ENCODE measurements at places on chromosomes 11 and 22.

DNA sequence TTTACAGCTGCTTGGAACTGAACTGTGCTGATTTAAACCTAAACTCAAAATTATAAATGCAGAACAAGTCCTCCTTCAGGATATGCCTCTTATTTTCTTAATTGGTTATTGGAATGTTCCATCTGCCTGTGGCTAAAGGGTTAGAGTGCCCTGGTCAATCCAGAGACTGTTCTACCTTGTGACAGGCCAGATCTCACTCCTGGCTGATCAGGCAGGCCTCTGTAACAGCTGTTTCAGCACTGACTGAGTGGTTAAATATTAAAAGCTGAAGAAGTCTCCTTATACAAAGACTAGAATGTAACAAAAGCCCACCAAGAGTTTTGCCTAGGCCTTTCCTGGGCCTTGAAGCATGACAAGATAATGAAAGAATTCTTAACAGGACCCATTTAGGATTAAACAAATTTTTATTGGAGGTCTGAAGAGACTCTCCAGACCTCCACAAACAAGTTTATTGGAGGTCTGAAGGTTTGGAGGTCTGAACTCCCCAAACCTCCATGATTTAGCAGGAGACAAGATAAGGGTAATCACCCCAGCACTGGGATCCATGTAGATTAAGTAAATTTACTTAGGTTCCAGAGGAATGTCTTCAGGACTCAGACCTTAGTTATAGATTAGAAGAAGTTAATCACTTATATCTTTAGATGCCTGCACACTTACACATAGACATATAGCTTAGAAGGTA is 35.8 kb downstream of the TMPRSS5 start:
- no peak for DNase-seq

- DNase-seq = no peak
Measured at GRCh38 chr11:22922672-22923071, 62.4 kb upstream of the CCDC179 start.

DNA sequence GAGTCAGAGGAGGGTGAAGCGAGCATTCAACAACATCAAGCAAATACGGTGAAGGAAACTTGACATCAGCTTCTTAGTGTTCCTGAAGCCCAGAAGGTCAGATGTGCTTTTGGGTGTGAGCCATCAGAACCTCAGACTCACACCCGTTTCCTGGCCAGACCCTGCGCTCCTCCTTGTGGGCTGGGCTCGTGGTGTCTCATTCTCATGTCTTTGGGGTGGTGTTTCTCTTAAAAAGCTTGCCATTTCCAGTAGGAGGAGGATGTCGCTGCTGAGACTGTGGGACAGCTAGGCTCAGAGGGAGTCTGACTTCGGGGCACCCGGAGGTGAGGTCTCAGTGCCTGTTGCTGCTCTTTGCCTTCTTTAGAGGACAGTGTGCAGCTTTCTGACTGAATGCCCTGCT is 24.2 kb downstream of the PPFIBP2 start:
- no peak for DNase-seq

DNA sequence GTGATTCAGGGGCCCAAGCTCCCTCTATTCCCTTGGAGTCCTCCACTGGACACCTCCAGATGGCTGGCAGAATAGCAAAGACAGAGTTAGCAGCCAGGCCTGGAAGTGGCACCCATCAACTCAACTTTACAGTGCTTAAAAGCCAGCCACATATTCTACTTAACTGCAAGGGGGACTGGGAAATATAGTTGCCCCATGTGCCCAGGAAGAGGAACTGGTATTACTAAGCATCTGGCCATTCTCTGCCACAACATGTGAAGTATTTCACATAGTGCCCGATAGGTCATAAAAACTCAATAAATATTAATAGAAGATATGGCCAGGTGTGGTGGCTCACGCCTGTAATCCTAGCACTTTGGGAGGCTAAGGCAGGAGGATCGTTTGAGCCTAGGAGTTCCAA is 5.5 kb upstream of the IL10RA start:
- DNase-seq = peak; percentile 77

GRCh38 chr22:37273126-37273845 is 9.0 kb upstream of the CYTH4 start:
- peak; percentile 82 for DNase-seq

GRCh38 chr11:19714387-19715363 is 2.0 kb downstream of the NAV2 start:
- peak; percentile 52 for DNase-seq

- DNase-seq = no peak
Measured at GRCh38 chr11:12834166-12834565, 159.9 kb downstream of the TEAD1 start.

- no peak for DNase-seq
Measured at GRCh38 chr11:12540913-12541582, 133.2 kb upstream of the TEAD1 start.

DNA sequence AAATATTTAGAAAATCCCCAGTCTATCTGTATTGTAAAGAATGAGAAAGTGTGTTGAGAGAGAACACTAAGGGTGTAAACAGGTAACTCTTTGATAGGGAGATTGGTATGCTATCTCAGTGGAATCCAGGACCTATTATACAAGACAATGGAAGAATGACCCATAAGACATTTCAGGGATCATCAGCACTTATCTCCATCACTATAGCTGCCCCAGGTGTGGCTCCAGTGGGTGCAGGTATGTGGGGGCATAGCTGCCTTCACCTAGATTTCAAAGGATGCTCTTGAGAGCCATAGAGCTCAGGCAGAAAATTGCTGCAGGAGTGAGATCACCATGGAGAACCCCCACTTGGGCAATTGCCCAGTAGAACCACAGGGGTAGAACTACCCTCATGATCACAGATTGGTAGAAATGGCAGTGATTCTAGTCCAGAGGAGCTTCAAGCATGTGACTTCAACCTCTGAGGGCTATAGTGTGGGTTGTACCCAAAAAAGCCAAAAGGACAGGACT is 252.3 kb upstream of the TBCEL start:
- no peak for DNase-seq

DNA sequence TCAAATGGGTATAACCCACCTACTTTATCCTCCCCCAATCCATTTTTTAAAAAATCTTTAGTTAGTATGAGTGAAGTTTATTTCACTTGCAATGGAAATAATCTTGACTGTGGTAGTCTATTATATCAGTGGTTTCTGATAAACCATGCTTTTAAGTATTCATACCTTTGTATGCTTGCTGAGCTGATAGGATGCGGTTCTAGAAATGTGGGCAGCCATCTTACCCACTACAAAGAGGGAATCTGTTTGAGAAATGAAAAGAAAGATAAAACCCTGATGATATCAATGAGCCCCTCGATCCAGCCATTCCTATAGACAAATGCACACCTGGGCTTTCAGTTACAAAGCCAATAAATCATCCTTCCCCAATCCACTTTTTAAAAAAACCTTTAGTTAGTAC is 13.8 kb upstream of the PVALB start:
- DNase-seq = no peak

GRCh38 chr11:105202844-105203548 is 63.4 kb upstream of the CARD18 start:
- no peak for DNase-seq

- DNase-seq = peak; percentile 14
Measured at GRCh38 chr11:33716243-33716642, 15.6 kb upstream of the C11orf91 start.

DNA sequence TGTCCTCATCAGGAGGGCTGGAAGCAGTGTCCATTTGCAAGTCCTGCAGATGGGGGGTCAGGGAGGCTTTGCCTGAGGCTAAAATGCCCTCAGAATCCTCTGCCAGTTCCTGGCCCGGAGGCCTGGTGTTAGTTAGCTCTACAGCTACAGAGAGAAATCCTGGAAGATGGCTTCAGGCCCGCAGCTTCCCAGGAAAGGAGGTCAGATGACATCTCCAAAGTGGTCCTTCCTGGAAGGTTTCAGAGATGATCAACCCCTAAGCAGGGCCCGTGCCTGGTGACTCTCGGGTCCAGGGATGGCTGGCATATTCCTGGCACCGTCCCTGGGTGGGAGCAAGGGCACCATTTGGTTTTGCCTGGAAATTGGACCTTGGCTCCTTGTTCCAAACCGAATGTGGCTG is 959.1 kb downstream of the BRD1 start:
- no peak for DNase-seq

- DNase-seq = peak; percentile 55
Measured at GRCh38 chr22:49788504-49788903, 39.2 kb downstream of the BRD1 start.

GRCh38 chr22:19442166-19442565 is 5.3 kb downstream of the C22orf39 start:
- DNase-seq = no peak

GRCh38 chr22:31556627-31557203 is 60.4 kb downstream of the SFI1 start:
- peak; percentile 21 for DNase-seq

DNA sequence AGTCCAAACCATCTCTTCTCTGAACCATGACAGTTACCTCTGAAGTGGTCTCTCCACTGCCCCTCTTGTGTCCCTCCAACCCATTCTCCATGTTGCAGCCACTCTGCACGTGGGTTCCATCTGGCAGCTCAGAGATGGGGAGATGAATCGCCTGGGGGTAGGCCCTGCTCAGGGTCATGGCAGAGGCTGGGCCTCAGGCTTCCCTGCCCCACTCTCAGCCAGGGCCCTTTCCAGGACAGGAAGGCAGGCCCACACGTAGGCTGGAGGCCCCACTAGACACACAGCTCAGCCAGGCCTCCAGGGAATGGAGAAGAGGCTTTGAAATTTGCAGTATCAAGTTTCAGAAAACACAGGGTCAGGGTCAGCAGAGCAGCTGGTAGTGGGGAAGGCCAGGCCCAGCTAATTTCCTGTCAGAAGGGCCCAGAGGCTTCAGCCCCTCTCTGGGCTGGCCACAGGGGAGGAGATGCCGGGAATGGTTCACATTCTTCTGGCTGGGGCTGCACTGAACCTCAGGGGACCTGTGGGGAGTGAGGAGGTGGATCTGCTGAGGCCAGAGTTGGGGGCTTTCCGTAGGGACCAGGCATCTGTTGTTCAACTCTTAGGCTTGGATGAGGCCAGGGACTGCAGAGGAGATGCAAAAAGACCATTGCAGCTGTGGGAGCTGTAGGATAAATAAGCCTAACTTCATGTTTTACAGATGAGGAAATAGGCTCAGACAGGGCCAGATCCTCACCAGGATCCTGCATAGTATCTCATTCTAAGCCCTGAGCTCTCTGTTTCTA is 101.6 kb downstream of the SWAP70 start:
- no peak for DNase-seq

GRCh38 chr22:33639588-33640254 is 280.6 kb downstream of the LARGE1 start:
- DNase-seq = no peak

DNA sequence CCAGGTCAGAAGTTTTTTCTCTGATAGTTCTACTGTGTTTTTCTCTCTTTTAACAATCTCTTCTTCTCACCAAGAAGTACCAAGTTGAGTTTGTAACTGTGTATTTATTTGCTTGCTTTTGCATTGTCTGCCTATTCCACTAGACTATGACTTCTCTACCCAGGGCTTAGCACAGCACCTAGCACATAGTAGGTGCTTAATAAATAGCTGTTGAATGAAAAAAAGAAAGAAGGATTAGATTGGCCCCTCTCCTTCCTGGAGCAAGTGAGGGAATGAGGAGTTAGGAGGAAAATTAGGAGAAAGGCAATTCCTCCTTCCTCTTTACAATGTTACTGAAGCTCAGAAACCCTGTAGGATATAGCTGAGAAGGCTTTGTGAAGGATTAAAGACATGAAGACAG is 83.3 kb downstream of the FBXO7 start:
- no peak for DNase-seq

- no peak for DNase-seq
Measured at GRCh38 chr22:46763051-46763705, 728 bp downstream of the TBC1D22A start.

DNA sequence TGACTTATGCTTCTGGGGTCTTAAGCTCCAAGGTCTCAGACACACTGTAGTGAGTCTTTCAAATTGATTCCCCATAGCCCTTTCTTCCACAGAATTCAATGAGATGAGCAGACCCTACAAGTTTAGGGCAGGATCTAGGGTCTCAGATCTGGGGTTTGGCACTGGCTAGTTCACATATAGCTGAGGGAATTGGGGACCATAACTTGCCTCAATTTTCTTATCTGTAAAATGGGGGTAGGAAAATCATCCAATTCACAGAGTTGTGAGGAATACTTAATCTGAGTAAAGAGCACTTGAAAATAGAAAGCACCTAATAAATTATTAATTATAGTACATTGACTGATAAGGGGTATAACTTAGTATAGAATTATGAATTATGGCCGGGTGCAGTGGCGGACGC is 5.9 kb upstream of the CCDC117 start:
- DNase-seq = no peak

DNA sequence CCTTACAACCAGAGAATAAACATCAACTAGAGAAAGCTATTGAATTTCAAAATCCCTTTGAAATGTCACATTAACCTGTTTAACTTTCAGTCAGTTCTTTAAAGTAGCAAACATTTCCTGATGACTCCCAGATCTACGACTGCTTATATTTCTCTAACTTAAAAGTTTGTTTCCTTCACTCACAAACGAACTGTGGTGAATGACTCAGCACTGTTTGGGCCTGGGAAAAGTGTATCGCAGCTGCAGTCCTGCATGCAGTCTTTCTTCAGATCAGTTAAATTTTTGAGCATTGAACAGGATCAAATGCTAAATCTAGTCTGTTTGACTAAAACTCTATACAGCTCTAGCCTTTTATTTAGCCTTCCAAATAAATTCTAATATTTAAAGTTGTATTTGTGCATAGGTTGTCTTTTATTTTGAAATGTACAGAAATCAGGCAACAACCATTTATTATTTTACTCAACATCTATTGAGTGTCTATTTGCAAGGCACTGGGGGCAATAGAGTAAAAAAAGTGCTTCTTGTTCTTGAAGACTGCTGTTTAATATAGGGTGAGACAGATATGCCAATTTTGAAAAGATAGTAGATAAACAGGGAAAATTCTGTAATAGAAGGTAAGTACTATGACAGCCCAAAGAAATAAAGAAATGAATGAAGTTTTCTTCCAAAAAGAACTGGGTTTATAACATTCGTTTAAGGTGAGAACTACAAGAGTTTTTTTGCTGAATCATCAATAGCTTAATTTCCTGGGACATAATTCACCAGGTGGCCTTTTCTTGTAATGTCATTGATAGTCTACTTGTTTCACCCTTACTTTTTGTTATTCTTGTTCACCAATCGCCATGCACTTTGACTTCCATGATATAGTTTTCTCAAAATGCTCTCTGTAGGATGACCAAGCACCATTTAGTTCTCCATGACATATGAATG is 235.4 kb downstream of the METTL15 start:
- DNase-seq = no peak
